ENCODE measurements at places on chromosomes 3 and 15. TPM values are rescaled to one million over a fixed set of nuclear protein-coding genes. Genes with fewer than 3 reads are reported as not detected.
A peak's percentile ranks its signal among the peaks of the same experiment; 100 is the strongest.

POC1A gene
- 1.2 TPM for polyA plus RNA-seq

BMF gene
- polyA plus RNA-seq: 6.5 TPM

- peaks cover 13% of the 10 kb centered on the region for H3K36me3 ChIP-seq
- peak; percentile 62 for DNase-seq
- peak overlapping the region; percentile 80 for H3K27ac ChIP-seq
- H3K4me3 ChIP-seq: peak overlapping the region; percentile 47
- no peaks in the 10 kb centered on the region for H3K27me3 ChIP-seq
These were observed 10.1 kb upstream of the CAMK1 start for GRCh38 chr3:9779721-9780457.

GRCh38 chr15:45732662-45733061, 97.8 kb downstream of the SQOR start:
- no peak for DNase-seq
- H3K27me3 ChIP-seq: no peaks in the 10 kb centered on the region
- no peaks in the 10 kb centered on the region for H3K36me3 ChIP-seq
- H3K27ac ChIP-seq: no peak overlapping the region

- H3K4me3 ChIP-seq: no peak overlapping the region
- H3K4me1 ChIP-seq: no peaks in the 10 kb centered on the region
- H3K36me3 ChIP-seq: peaks cover 45% of the 10 kb centered on the region
- no peak for DNase-seq
- no peaks in the 10 kb centered on the region for H3K27me3 ChIP-seq
- H3K27ac ChIP-seq: no peak overlapping the region
These were observed 74.0 kb upstream of the TTBK2 start for GRCh38 chr15:42994546-42994945.

- no peak overlapping the region for H3K4me3 ChIP-seq
- no peak overlapping the region for H3K27ac ChIP-seq
- H3K36me3 ChIP-seq: no peaks in the 10 kb centered on the region
- no peaks in the 10 kb centered on the region for H3K27me3 ChIP-seq
- H3K4me1 ChIP-seq: no peaks in the 10 kb centered on the region
These were observed 44.9 kb upstream of the ZNF385D start for GRCh38 chr3:21795921-21796320.

GRCh38 chr15:33608714-33609113, 297.9 kb downstream of the RYR3 start:
- H3K36me3 ChIP-seq: no peaks in the 10 kb centered on the region
- no peak overlapping the region for H3K27ac ChIP-seq
- no peak for DNase-seq

- H3K4me3 ChIP-seq: no peak overlapping the region
- no peak overlapping the region for H3K27ac ChIP-seq
- H3K27me3 ChIP-seq: no peaks in the 10 kb centered on the region
- H3K4me1 ChIP-seq: peaks cover 14% of the 10 kb centered on the region
These were observed 9.7 kb upstream of the CXCR6 start for GRCh38 chr3:45933591-45933990.

GRCh38 chr3:135652388-135652787, 313.1 kb upstream of the PPP2R3A start:
- no peak for DNase-seq
- no peaks in the 10 kb centered on the region for H3K4me1 ChIP-seq
- no peak overlapping the region for H3K27ac ChIP-seq
- H3K36me3 ChIP-seq: no peaks in the 10 kb centered on the region
- H3K27me3 ChIP-seq: no peaks in the 10 kb centered on the region

DNA sequence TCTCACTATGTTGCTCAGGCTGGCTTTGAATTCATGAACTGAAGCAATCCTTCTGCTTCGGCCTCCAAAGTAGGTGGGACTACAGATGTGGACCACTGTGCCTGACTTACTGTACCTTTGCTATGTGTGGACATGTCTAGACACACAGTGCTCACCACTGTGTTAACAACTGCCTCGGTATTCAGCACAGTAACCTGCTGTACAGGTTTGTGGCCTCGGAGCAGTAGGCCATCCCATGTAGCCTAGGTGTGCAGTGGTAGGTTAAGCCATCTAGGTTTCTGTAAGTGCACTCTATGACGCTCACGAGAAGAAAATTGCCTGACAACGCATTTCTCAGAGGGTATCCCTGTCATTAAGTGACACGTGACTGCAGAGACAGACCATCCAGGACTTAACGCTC, 70.3 kb downstream of the TAMM41 start:
- no peaks in the 10 kb centered on the region for H3K27me3 ChIP-seq
- no peak overlapping the region for H3K27ac ChIP-seq
- no peak overlapping the region for H3K4me3 ChIP-seq
- no peak for DNase-seq
- H3K36me3 ChIP-seq: no peaks in the 10 kb centered on the region

Measured in CD14-positive monocyte (primary cell).